ENCODE measurements at places on chromosomes 7 and 10.

GRCh38 chr7:17021205-17021604 is 139.4 kb upstream of the AGR3 start:
- no peak for DNase-seq

DNA sequence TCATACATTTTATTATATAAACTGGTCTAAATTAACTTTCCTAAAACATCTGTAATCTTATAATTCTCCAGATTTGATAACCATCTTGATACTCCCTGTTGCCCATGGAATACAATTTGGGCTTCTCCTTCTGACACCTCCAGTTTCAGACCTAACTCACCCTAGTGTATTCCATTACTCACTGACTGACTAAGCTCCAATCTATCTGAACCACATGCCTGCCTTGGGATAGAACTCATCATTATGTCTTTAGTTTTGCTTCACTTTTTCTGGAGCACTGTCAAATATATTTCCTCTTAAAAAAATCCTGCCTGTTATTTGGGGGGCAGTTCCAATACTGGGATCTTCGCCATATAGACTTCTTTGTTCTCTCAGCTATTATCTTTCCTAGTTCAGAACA is 4.9 kb upstream of the FOXP2 start:
- DNase-seq, result no peak

DNA sequence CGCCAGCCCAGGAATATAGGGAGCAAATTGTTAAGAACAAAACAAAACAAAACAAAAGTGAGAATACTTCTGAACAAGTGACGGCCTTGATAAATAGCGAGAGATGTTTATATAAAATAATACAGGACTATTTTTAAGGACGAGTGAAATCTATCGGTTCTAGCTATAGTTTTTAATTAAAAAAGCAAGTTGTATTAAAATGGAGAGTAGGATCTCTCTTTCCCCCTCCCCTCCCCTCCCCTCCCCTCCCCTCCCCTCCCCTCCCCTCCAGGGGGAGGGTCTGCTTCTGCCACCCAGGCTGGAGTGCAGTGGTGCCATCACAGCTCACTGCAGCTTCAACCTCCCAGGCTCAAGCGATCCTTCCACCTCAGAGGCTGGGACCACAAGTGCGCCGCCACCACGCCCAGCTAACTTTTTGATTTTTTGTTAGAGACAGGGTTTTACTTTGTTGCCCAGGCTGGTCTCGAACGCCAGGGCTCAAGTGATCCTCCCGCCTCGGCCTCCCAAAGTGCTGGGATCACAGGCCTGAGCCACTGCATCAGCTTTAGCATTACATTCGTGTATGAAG is 440 bp upstream of the TCAF1 start:
- no peak for DNase-seq

DNA sequence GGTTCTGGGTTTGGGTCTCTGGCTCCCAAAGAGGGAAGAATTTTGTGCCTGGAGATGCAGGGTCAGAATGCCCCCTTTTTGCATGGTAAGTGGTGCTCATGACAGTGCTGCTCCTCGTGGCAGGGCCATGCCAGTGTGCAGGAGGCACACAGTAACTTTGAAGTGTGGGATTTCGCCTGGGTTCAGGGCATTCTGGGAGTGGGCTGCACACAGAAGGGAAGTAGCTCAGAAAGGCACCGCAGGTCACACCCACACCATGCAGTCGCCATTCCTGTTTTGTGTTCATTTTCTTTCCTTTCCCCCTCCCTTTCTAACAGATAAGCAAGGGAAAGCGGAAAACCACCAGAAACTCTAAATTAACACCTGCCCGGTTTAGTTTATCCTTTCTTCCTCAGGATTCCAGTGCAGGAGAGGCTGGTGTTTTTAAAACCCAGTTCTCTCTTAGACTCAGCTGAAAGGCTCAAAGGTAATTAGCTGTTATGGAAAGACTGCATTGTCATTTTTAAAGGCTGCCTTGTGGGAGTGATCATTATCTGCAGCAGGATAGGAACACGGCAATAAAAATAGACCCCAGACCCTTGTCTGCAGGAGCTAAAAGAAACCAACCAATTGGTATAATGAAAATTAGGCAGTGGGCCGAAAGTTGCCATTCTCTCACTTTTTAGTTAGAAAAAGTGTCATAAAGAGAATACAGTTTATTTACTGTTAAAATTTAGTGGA is 50.2 kb downstream of the EEPD1 start:
- DNase-seq, result no peak

DNA sequence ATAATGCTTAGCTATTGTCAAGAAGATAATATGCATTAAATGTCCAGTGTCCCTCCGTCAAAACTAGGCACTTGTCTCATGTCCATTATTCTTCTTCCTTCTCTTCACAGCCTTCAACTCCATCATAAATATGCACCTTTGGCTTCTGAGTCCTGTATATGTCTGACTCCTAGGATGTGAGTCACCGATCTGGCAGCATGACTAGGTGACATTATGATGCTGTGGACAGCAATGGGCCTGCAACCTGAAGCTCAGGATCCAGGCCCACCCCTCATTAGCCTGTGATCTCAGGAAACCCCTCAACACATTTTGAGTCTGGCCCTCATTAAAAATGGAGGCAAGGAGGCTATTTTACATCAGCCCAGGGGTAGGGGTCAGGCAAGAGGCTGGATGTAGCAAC is 362.5 kb upstream of the ZMIZ1 start:
- no peak for DNase-seq

DNA sequence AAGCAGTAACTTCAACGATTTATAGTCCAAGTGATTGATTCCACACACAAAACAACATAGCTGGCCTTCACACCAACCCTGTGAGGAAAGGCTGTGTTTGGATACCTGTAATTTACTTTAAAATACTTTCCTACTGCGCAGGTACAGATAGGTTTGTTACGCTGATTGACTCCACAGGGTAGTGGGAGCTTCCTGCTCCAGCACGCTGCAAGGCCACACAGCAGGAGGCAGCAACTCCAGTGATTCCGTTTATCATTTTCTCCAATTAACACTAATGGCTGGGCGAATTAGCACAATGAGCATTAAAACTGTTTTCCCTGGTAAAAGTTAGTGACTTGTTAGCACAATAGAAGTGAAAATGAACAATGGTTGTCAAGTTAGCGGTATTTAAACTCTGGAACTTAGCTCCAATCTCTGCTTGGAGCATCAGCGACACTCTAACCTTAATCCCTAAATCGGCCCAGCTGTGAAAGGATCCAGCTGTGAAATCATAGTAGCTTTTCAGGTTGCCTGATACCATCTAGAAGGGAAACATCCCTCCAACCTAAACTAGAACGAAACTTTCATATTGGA is 959 bp downstream of the DCLRE1C start:
- DNase-seq, result no peak

- DNase-seq, result no peak
Observed at GRCh38 chr10:74153676-74154075, 2.7 kb downstream of the ADK start.

GRCh38 chr10:123151737-123152135 is 2.5 kb upstream of the BUB3 start:
- DNase-seq, result no peak

GRCh38 chr10:105769248-105770184 is 1128.4 kb downstream of the SORCS3 start:
- no peak for DNase-seq

GRCh38 chr7:46165276-46165675 is 244.2 kb upstream of the IGFBP3 start:
- no peak for DNase-seq

DNA sequence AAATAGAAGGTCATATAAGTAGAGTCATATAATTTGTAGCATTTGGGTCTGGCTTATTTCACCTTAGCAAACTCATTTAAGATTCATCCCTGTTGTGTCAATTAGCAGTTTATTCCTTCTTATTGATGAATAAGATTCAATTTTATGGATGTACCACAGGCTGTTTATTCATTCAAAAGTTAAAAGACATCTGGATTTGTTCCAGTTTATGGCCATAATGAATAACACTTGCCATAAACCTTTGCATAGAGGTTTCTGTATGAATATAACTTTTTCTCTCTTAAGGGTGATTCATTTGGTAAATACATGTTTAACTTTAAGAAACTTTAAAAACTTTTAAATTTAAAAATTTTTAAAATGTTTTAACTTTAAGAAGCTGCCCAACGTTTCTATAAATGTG is 66.4 kb downstream of the CPED1 start:
- DNase-seq, result no peak

GRCh38 chr7:18461785-18462467 is 33.6 kb upstream of the HDAC9 start:
- no peak for DNase-seq

GRCh38 chr10:127402596-127403409 is 146.3 kb upstream of the NPS start:
- no peak for DNase-seq

DNA sequence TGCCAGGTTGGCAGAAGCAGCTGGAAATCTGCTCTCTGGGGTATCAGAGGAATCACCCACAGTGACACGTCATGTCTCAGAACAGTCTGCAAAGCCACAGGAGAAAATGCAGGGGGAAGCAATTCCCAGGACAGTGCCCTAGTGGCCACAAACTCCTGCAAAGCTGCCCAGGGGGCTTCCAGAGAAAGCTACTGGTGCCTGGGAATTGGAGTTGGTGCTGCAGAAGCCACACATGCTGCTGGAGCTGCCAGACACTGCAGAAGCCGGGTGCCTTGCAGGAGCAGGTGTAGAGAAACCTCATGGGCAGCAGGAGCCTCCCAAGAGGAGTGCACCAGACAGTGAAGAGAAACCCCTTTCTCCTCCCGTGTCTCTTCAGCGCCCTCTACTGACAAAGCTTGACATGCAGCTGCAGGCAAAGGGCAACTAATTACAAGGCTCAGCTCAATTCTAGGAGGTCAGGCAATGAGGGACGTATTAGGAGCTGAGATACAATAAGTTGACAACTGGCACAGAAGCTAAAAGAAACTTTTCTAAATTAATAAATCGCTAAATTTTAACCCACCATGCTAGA is 30.2 kb upstream of the NUB1 start:
- DNase-seq, result peak; percentile 50

DNA sequence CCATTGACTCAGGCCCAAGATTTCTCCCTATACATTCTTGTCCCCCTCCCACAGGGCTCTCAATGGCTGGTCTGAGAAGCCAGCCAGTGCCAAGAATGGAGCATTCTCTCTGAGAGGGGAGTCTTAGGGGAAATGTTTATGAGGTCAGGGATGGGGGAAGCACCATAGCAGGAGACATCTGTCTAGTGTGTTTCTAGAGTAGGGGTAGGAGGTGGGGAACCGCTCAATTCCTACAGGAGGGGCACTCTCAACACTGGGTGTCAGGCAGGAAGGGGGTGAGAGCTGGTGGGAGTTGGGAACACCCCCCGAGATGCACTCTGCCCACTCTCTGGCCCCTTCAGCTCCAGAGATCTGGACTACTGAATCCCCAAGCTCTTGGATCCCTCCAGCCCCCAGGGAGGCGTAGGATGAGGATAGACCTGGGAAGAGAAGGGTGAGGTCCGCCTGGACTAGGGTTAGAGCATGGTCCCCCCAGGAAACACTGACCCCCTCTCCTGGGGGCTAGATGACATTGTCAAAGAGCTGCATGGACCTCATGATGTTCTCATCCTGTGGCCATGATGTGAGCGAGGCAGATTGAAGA is 8.7 kb upstream of the OGA start:
- DNase-seq, result no peak
